CD4-positive, alpha-beta T cell treated with Interleukin-4 for 4 hours (primary cell): ENCODE measurements at places on chromosomes 13 and 19.
A peak's percentile ranks its signal among the peaks of the same experiment; 100 is the strongest.

DNA sequence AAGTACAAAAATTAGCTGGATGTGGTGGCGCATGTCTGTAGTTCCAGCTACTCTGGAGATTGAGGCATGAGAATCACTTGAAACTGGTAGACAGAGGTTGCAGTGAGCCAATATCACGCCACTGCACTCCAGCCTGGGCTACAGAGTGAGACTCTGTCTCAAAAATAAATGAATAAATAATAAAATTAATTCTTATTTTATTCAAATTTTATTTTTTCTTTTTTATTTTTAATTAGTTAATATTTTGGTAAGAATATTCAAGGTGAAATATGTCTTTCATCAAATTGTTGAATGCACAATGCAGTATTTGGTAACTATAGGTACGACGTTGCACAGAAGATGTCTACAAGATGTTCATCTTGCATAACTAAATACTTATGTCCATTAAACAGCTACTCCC is 110.6 kb upstream of the ATXN8OS start:
- no peak for DNase-seq

GRCh38 chr19:44883922-44884321 is 7.1 kb upstream of the TOMM40 start:
- no peak for DNase-seq

DNA sequence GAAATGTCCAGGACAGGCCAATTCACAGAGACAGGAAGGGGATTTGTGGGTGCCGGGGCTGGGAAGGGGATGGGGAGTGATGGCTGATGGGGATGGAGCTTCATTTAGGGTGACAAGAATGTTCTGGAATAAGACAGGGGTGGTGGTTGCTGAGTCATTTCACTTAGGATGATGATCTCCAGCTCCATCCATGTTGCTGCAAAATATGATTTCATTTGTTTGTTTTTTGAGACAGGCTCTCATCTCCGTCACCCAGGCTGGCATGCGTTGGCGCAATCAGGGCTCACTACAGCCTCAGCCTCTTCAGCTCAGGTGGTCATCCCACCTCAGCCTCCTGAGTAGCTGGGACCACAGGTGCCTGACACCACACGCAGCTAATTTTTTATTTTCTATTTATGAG is 3.1 kb upstream of the JSRP1 start:
- no peak for DNase-seq

- DNase-seq = no peak
Observed at GRCh38 chr13:113644800-113645199, 13.2 kb downstream of the ATP4B start.

DNA sequence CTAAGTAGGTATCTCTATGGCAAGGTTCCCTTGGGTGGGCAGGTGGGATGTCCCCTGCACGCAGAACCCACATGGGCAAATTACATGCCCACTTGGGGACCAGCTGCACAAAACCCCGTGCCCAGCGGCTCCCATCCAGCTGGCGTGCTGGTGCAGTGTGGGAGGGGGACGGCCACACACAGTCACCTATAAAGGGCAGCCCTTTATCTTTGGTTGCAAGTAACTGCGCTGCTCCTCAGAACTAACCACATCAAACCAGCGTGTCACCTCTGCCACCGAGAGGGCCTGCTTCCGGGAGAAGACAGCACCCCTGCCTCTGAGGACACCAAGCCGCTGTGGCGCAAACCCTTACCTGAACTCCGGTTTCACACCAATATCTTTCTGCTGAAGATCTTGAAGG is 32.2 kb downstream of the ANKRD27 start:
- peak; percentile 78 for DNase-seq

DNA sequence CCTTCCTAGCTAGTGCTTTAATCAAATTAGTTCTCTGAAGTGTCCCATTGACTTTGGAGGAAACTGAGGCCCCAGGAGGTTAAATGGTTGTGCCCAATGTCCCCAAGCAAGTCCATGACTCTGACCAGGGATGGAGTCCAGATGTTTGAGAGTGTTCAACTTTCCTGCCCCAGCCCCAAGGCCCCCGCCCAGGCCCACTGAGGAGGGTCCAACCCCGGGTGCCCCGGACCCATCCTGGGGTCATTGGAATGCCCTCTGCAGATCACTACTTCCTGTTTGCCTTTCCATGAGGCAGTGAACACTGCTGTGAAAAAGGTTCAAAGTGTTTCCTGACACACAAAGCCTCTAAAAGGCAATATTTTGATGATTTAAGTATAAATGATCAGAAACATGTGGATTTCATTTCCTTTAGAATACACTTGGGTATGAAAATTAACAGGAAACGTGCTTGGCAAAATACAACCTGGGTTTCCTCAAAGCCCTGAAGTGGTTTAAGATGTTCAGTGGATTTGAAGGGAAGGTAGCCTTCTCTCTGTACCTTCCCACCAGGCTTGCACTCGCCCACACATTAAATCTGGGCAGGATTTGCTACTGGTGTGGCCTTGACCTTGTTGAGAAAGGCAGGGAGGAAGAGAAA is 335.7 kb downstream of the TSHZ3 start:
- no peak for DNase-seq

DNA sequence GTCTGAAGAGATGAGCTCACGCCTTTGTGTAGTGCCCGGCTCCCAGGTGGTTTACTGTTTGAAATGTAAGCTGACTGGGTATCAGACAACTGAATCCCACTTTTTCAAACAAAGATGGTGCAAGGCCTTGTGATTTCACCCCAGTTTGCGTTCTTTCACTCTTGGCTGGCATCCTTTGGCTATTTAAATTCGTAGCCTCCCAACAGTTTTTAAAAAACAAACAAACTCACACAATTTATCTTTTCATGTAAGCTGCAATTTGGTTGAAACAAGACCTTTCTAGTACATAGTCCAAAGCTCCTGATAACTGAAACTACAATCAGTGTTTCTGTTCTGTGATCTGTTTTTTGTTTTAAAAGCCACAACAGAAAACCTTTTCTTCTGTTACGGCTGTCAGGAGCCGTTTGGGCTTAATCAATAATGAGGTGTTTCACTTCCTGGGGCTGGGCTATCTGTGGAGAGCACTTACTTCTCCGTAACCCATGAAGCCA is 65.1 kb upstream of the NPAS1 start:
- peak; percentile 56 for DNase-seq

- no peak for DNase-seq
Observed at GRCh38 chr13:43472980-43473379, 313.8 kb downstream of the ENOX1 start.

- peak; percentile 51 for DNase-seq
Observed at GRCh38 chr19:44570984-44571684, 41.7 kb upstream of the CEACAM20 start.

DNA sequence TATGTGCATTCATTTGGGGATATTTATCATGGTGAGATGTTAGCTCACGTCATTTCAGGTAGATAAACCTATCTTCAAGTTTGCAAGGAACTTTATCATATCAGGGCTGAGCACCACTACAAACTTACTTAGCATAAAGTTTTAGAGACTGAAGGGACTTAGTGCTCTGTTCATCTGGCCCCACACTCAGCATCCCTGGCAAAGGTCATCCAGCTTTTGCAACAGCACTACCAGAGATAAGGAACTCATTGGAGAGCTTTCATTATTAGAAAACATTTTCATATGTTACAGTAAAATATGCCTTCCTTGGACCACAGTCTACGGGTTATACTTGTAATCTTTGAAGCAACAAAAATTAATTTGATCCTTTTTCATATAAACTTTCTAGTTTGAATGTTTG is 263.4 kb downstream of the POU4F1 start:
- DNase-seq = no peak

- no peak for DNase-seq
Observed at GRCh38 chr19:54201172-54201701, 579 bp downstream of the RPS9 start.

- no peak for DNase-seq
Observed at GRCh38 chr13:46660416-46660815, 107.4 kb downstream of the LRCH1 start.

- DNase-seq = peak; percentile 10
Observed at GRCh38 chr19:39705578-39706188, 1.4 kb downstream of the LGALS14 start.

- no peak for DNase-seq
Observed at GRCh38 chr13:43353631-43354030, 330.2 kb downstream of the DNAJC15 start.

DNA sequence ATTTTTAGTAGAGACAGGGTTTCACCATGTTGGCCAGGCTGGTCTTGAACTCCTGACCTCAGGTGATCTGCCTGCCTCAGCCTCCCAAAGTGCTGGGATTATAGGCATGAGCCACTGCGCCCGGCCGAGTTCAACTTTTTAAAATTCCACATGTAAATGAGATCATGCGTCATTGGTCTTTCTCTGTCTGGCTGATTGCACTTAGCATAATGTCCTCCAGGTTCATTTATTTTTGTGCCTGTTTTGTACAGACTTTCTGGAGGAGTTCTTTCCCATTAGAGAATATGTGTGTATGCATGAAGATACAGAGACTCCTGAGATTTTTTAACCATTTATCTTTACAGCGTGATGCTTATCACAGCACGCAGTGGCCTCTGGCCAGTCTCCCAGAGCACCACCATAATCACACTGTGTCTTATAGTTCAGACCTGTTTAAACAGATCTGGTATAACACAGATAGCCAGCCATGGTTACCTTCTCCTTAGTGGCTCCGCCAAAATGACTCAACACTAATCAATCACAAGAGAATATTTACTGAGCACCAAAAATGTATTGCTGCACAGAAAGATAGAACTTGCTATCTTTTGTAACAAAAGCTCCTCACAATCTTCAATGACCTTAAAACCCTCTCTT is 11.4 kb upstream of the STARD13 start:
- DNase-seq = no peak

GRCh38 chr19:4174895-4175668 is 7.3 kb downstream of the SIRT6 start:
- no peak for DNase-seq

GRCh38 chr13:35884211-35884760 is 246.9 kb downstream of the DCLK1 start:
- DNase-seq = no peak

- no peak for DNase-seq
Observed at GRCh38 chr19:12166626-12167025, 3.7 kb downstream of the ZNF136 start.

GRCh38 chr19:3457528-3458228 is 22.6 kb downstream of the SMIM24 start:
- DNase-seq = no peak

DNA sequence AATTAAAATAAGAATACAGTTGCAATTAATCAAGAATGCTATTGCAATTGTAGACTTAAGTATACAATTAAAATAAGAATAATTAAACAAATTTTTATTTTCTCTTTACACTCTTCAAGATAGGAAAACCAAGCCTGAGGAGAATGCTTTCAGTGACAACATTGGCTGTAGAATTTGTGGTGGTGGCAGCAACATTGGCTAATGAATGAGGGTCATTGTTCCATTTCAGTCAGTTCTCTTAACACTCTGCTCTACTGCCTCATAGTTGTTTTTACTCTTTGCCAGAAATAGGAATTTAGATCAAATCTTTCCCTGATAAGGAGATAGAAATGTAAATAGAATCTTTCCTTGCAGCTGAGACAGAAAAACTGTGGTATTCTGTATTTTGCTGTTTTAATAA is 391.6 kb downstream of the PCDH20 start:
- DNase-seq = no peak

- no peak for DNase-seq
Observed at GRCh38 chr19:33647146-33647545, 25.4 kb downstream of the CHST8 start.

- no peak for DNase-seq
Observed at GRCh38 chr13:61874970-61875579, 459.4 kb upstream of the PCDH20 start.

GRCh38 chr19:45409557-45409920 is 3.1 kb downstream of the POLR1G start:
- no peak for DNase-seq

GRCh38 chr19:11478167-11479089 is 2.4 kb downstream of the ELAVL3 start:
- no peak for DNase-seq

GRCh38 chr13:90968166-90968904 is 379.2 kb upstream of the MIR17HG start:
- no peak for DNase-seq

GRCh38 chr19:2229103-2230032 is 6.8 kb downstream of the PLEKHJ1 start:
- DNase-seq = no peak
